ENCODE measurements at places on chromosomes 3 and 15. TPM values are rescaled to one million over a fixed set of nuclear protein-coding genes. Genes with fewer than 3 reads are reported as not detected.

Gene RPUSD3
- total RNA-seq = 40.4 TPM

Gene DHFR2
- total RNA-seq = 2.7 TPM

Gene STRIT1
- not detected for total RNA-seq

DNA sequence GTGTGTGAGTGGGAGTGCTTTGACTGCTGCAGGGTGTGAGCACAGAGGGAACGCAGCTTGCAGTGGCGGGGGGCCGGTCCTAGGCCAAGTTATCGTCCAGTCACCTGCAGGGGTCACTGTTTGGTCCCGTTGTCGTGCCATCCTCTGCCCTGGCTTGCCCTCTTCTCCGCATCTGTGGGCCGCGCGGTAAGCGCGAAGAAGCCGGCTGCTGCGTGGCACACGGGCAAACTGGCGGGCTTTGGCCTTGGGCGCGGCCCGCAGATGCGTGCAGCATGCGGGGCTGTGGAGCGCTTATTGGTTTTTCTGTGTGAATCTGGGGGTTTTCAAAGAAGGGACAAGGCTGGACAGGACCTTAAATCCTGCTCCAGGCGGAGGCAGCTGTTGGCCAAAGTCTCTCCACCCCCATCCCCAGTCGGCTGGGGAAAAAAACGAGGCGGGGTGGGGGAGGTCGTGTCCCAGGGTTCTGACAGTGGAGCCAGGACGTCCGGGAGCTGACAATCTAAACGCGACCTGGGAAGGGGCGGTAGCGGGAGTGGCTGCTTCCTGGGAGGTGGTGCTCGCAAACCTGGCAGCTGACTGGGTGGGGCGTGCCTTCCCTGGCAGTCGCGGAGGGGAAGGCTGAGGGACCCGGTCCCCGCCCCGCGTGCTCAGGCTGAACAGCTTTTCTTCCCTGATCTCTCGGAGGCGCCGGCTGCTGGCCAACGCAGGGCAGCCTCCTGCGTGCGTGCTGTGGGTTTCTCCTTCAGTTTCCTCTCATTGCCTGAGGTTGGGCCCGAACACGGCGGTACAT is 39.7 kb upstream of the VEPH1 start:
- no peak overlapping the region for H3K27ac ChIP-seq
- no peaks in the 10 kb centered on the region for H3K4me1 ChIP-seq

DNA sequence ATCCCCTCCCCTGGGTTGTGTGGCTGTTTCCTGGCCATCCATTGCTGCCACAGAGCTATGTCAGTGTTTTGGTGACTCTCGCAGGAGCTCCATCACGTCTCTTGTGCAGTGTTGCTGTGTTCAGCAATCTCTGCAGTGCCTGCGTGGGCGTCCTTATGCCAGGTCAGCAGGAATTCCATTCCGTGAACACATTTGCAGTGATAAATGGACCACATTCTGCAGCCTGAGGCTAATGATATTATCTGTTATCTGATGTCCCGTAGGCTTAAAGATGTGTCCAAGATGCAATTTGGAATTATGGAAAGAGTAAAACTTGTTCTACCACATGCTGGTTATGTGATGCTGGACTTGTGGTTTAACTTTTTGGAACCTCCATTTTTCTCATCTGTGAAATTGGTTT is 25.5 kb upstream of the COL6A6 start:
- H3K27ac ChIP-seq = no peak overlapping the region
- H3K4me3 ChIP-seq = no peak overlapping the region

Measured in Panc1 (cell line).